ENCODE measurements at places on chromosomes 1 and 21.

- DNase-seq = no peak
Observed at GRCh38 chr1:36273024-36273423, 33.1 kb upstream of the SH3D21 start.

DNA sequence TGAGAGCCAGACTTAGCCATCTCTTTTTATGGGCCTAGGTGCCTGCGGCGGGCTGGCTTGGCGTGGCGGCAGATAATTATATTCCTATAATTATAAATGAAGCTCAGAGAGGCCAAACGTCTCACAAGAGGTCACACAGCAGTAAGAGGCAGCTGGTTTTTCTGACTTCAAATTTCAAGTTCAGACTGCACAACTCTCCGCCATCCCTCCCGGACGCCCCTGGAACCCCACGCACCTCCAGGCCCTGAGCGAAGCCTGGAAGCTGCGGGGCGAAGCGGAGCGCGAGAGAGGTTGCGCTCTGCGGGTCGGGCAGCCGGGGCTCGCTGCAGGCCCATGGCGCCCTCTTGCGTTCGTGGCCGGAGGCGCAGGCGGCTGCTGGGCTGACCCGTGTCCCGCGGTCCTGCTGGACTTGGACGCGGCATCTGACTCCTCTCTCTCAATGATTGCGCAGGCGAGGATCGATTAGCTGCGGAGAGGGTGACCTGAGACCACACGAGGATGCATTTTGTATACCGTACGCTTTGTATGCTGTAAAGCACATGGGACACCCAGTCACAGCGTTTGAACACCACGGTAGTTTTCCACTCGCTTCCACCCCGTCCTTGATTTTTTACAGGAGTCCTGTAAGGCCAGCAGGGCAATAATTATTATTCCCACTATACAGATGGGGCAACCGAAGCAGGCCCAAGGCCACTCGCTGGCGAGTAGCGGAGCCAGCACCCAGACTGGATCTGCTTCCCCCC, 272.7 kb downstream of the FOXD2 start:
- DNase-seq = peak; percentile 70

GRCh38 chr1:23751050-23751814, 8.0 kb downstream of the ELOA start:
- DNase-seq = no peak

DNA sequence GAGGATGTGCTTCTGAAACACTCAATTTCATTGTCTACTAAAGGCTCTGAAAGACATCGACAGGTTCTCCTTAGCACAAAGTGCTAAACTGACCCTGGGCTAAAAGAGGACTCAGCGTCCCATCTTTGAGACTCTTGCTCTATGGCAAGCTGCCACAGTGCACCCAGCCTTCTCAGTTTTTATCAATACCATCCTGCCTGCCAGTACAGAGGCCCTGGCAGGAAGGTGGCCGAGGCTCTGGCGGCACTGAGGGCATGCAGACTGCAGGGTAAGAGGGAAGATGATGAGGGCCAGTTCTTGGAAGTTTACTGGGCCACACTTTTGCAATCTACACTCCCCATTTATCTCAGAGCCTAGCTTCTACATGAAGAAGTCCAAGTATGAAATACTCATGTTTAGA, 5.3 kb downstream of the OLFML2B start:
- no peak for DNase-seq

DNA sequence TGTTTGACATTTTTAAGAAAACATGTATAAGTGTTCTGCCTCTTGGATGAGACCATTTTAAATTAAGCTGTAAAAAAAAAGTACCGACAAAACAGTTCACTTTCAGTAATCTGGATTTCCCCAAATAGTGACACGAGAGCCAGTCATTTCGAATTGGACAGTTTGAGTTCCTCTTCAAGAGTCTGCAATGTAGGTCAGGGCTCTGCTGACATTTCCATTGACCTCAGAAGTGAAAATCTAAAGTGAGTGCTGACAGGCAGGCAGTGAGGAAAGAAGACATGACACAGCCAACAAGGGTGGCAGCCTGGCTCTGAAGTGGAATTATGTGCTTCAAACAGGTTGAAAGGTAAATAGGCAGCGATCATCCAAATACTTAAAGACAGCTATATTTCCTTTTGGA, at the start of gene IL23R:
Gene IL23R (plus strand): TSS at position 259 of the 400 bp plus-strand sequence. CDS start 1,667 bp downstream, outside the sequence.
- peak; percentile 53 for DNase-seq

GRCh38 chr1:27719286-27720251, 6.2 kb upstream of the FAM76A start:
- peak; percentile 26 for DNase-seq

DNA sequence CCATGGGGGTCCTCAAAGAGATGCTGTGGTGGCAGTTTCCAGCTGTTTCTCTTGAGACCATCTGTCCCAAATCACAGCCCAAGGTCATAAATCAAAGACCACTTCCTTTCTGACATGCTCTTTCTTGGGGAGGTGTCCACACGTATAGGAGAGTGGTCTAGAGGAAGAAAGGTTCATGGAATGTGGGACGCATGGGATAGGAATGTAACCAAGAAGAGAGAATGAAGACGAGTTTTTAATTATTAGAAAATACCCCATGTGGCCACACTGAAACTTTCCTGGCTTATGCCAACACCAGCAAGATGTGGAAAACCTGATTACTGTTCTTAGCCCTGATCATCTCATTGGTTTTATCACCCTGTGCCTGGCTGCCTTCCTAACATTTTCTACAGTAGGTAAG, 124.2 kb upstream of the IFFO2 start:
- no peak for DNase-seq

- no peak for DNase-seq
Observed at GRCh38 chr21:10641107-10641506, 119.7 kb downstream of the TPTE start.

DNA sequence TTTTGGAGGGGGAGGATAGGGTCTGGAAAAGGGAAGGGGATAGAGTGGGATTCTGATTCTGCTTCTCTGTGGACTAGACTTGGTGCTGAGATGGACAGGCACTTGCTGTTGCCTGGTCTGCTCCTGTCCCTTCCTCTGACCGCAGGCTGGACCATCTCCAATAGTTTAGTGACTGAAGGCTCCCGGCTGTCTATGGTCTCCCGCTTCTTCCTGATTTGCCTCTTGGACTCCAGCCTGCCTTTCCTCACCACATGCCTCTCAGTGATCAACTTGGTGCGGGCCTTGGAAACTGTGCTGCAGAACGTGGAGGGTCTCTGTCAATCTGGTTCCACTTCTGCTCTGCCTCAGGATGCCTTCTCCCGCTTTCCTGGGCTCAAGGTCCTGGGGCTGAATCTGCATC, 6.3 kb upstream of the ZSCAN20 start:
- no peak for DNase-seq

DNA sequence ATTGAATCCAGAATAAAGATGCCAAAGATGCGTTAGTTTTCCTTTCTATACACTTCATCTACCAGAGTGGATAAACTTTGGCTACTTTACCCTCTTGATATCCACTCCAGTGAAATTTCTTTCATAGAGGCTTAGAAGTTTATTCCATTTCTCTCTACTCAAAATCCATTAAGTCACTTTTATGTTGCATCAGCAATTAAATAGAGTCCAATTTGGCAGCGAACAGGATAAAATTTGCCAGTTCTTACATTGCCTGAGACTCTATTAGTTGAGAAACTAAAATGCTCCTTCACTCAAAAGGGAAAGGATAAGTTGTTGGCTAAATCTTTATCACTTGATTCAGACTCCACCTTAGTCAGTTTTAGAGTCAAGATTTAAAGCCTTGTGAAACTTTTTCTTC, 57.9 kb downstream of the ACBD6 start:
- DNase-seq = no peak

- no peak for DNase-seq
Observed at GRCh38 chr1:112057736-112058135, 68.3 kb upstream of the KCND3 start.

DNA sequence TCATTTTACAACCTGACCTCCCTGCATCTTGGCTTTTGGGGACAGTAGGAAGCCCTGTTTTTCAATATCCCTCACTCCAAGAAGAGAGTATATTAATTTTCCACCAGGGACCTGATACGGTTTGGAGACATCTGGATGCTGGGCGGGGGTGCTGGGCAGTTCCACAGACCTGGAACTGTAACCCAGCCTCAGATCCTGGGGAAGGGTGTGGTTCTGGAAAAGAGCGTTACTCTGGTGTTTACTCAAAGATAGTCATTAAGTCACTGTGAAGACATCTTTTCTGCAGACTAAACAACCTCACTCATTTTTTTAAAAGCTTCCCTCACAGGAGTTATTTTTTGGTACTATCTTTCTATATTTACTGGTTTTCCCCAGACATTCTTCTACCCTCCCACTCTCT, 189.8 kb downstream of the CLIC6 start:
- peak; percentile 2 for DNase-seq

- no peak for DNase-seq
Observed at GRCh38 chr1:95325349-95325748, 91.3 kb downstream of the RWDD3 start.

DNA sequence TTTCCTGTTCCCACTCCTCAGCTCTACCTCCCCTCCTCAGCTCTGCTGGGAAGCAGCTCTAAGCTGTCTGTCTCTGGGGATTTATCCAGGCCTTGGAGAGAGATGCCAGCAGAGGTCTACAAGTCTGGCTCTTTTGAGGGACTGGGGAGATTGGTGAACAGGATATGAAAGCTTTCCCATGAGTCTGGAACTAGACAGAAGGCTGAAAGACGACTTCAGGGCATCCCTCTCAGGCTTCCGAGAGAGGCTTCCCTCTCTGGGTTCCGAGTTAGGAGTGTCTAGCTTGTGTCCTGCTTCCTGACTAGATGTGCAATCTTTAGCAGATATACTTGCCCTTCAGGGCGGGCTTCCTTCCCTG, 733 bp downstream of the TMEM35B start:
- no peak for DNase-seq

DNA sequence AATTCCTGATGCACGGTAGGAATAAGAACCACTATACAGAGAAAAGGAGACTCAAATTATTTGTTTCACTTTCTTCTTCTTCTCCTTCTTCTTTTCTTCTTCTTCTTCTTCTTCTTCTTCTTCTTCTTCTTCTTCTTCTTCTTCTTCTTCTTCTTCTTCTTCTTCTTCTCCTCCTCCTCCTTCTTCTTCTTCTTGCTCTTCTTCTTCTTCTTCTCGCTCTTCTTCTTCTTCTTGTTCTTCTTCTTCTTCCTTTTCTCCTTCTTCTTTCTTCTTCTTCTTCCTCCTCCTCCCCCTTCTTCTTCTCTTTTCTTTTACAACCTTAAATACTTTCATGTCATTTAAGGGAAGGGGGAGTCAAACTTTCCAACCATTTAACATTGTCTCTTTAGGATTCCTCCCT, 11.0 kb upstream of the GPR88 start:
- DNase-seq = no peak
